Foreskin melanocyte (primary cell): ENCODE measurements at places on chromosomes 5 and 9.

DNA sequence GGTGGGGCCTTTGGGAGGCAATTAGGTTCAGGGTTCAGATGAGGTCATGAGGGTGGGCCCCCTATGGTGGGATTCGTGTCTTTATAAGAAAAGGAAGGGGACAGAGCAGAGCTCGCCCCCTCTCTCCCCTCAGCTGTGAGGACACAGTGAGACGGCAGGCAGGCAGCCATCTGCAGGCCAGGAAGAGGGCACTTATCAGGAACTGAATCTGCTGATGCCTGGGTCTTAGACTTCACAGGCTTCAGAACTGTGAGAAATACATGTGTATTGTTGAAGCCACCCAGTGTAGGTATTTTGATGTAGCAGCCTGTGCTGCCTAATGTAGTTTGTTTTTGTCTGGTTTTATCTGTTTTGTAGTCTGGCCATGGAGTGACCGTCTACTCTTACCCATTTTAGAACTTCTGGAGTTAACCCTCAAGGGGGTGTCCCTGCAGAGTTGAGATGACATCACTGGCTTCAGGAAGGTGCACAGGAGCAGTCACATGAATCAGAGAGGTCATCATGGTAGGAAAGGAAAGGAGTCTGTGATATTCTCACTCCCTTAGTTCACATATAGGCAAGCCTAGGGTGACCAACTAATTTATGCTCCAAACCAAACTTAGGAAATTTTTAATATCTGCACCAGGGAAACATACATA, 71.0 kb downstream of the LRRC70 start:
- no peak for DNase-seq

DNA sequence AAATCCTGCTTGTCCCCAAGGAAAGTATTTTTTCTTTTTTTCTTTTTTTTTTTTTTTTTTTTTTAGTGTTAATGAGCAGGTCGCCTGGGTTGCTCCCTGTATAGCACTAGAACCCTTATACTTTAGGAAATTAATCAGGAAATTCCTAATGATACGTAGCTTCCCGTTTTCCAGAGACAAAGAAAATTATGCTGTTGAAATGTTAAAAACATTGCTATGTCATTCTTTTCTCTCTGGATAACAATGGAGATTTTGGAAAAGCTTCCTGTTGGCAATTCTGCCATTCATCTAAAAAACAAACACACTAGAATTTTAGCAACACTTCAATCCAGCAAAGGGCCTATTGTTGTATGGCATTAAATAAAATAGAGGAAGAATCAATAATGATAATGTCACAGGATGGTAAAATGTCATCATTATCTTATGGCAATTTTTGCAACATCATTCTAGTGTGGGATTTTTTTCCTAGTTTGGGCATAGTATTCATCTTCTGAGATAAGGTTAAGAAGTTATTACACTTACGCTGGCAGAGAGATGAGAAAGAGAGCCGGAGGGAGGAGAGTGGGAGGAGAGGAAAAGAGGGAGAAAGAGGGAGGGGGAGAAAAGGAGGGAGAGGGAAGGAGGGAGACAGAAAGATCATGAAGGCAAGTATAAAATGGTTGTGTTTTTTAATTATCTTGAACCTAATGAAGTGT, 315.8 kb upstream of the PDE4D start:
- peak; percentile 75 for DNase-seq

GRCh38 chr9:105855987-105856386, 161.6 kb downstream of the TMEM38B start:
- DNase-seq = no peak

GRCh38 chr9:37329576-37329975, 92.9 kb upstream of the GRHPR start:
- peak; percentile 30 for DNase-seq

GRCh38 chr9:126502417-126503332, 111.1 kb upstream of the LMX1B start:
- DNase-seq = no peak

DNA sequence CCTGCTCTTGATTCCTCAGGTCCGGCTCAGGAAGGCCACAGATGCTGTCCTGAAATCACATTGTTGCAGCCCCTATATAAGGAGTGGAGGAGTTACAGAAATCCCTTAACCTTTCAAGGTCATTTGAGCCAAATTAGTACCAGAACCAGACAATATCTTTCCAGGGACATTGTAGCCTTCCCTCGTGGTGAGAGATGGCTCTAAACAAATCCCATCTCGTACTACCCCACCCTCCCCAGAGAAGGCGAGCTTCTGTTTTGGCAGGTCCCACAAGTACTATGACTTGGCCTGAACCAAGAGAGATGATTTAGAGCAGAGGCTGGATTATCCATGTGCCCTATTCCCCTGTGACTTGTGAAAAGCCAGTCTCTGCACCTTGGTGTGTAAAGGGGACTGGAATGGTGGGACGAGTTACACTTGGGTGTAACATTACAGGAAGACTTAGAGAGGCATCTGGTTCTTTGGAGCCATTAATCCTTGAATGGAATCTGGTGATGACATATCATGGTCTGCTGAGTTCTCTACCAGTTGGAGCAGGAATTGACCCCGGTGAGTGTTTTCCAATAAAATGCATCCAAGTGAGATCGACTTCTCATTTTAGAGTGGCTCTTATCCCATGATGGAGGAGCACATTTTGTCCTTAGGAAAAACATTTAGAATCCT, at the start of gene FAM240B:
TSS of gene FAM240B (minus strand) at position 51 of the 663 bp plus-strand sequence. CDS start 16,134 bp downstream, outside the sequence.
- no peak for DNase-seq

DNA sequence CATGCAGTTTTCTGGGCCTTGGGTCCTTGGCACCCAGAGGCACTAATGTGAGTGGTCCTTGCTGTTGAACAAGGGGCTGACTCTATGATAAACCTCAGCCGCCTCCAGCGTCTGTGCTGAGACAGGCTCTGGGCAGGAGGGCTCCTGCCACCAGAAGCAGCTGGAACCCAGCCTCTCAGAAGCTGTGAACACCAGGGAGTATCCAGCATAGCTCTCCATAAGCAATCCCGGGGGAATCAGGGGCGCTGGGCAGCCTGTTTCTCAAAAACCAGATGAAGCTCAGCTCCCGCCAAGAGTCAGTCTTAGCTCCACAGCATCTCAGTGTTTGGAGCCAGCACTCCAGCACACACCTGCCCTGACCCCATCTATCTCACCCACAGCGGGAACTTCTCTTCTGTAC, 170.2 kb downstream of the HSPA4 start:
- no peak for DNase-seq

- no peak for DNase-seq
Observed at GRCh38 chr5:142803428-142804125, 33.4 kb downstream of the ARHGAP26 start.
